ENCODE measurements at places on chromosomes 5 and 9.

GRCh38 chr5:119341452-119342349 is 14.1 kb upstream of the TNFAIP8 start:
- DNase-seq = no peak

DNA sequence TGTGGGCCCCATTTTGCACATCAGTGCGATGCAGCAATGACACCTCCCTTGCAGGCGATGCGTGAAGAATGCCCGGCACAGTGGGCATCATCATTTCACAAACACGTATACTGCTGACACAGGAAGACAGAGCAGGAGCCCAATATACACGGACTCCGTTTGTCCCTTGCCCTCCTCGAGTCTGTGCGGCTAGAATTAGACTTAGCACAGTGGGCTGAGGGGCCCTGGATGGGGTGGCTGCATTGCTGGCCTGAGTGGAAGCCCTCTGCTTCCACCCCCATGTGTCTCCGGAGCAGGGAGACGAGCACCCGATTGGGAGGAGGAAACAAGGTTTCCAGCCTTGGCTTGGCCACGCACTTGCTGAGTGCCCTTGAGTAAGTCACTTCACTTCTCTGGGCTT is 40.8 kb downstream of the GSN start:
- no peak for DNase-seq

DNA sequence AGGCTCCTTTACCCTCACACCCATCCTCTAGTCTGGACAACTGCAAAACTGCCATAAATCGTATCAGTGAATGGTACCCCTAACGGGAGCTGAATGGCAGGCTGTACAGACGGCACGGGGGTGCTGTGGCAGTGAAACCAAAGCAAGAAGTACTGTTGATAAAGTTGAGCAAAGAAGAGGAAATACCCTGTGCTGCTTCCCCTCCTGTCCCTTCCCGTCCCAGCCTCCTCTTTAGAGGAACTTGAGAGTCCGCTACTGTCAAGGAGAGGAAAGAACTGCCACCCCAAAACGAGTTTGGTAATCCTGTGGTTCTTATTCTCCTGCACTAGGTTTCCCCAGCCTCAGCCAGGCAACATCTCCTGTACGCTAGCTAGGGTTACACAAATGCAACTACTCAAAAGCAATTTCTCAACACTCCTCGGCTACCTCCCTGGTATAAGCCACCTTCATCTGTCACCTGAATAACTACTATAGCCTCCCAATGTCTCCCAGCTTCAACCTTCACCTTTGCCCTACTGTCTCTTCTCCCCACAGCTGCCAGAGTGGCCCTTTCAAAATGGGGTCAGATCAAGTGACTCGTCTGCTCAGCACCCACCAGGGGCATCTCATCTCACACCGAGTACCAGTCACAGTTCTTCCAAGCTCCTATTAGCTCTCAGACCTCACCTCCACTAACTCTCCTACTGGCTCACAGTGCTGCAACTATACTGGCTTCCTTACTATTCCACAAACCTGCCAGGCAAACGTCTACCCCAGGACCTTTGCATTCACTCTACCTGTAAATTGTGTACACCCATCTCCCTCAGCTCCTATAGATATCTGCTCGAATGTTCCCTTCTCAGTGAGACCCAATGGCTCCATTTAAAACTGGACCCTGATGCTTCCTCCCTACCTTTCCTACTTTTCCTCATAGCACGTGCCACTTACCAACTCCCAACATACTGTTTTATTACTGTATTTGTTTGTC is 4.1 kb downstream of the GLRX start:
- peak; percentile 41 for DNase-seq

- DNase-seq = no peak
Observed at GRCh38 chr5:176859916-176860315, 39.2 kb downstream of the HK3 start.

- DNase-seq = no peak
Observed at GRCh38 chr5:151863566-151863965, 61.1 kb downstream of the GLRA1 start.

GRCh38 chr5:168699002-168699401 is 119.8 kb upstream of the PANK3 start:
- no peak for DNase-seq

DNA sequence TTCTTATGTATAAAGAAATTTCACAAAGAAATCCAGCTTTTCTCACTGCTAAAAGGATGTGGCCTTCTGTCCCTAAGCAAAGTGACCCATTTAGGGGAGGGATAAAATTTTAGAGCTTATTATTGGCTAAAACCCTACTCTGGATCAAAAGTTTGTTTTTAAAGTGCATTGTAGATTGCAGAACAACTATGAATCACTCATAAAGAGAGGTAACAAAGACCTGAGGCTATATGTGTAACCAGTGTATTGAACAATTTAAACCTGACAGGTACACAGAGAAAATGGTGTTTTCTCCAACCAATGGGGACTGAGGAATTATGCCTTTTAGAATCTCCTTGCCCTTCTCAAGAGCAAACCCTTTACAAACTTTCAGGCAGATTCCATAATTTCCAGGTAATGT is 86.6 kb downstream of the MUSK start:
- DNase-seq = no peak

DNA sequence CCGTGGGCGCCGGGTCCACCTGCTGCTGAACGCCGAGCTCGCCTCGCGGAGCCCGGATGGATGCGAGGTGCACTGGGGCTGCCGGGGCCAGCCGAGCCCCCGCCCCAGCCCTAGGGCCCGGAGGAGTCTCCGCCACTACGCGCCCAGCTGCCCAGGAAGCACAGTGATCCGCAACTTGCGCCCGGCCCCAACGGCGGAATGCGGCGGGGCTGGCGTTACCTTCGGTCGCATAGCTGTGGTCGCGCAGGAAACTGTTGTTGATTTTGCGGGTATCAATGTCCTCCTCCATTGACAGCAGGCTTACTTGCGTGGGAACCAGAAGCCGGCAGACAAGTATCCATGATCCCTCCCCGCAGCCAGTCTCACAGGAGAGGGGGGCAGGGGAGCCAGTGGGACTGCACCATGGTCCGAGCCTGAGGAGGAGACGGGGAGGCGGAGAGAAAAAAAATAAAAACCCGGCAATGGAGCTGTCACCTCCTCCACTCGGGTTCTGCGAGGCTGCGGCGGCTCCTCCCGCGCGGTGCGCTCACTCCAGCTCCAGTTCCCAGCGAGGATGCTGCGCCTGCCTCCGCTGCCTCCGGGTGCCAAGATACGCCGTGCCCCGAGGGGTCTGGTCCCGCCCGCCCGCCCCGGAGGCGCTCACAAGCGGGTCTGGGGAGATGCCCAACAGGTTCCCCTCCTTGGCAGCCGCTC is 628 bp downstream of the PPP2R2B start:
- peak; percentile 22 for DNase-seq

DNA sequence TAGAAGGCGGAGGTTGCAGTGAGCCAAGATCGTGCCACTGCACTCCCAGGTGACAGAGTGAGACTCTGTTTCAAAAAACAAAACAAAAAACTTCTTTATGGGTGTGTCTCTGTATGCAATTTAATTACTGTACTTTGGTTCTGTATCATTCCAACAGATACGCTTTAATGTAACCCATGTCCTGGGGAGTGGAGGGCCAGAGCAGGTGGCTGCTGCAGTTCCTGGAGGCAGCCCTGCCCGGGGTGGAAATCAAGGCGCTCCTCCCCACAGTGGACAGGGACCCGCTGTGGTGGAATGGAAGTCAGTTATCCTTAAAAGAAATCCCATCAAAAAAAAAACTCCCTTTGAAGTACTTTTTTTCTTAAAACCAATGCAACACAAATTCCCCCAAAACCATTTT is 1.9 kb downstream of the DAP start:
- no peak for DNase-seq

- no peak for DNase-seq
Observed at GRCh38 chr5:230711-231110, 12.6 kb downstream of the SDHA start.

DNA sequence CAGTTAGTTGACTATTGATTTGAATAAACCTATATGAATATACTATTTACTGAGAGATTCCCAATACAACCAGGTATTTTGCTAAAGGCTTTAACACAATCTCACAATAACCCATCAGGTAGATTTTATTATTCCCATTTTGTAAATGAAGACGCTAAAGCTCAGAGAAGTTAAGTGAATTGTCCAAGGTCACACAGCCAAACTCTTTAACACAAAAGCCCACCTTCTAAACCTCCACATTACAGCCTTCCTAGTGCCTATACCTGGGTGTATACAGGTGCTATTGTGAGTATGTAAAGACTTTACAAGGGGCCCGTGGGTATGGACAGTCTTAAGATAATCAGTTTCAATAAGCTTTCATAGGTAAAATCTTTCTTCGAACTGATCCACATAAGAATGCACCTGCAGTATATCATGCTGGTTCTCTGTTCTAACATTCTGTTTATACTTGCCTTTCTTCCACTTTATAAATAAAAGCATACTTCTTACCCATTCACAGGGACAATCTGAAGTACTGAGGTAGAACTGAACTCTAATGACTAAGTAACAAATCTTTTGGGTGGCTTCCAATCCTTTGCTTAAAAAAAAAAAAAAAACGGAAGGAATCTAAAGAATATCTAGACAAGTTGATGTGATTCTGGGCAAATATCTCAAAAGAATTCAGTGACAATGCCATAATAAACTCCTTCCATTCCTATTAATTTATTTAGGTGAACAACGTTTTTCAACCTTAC is 59.1 kb downstream of the PJA2 start:
- no peak for DNase-seq

- DNase-seq = no peak
Observed at GRCh38 chr9:74748966-74749365, 138.8 kb downstream of the TRPM6 start.

DNA sequence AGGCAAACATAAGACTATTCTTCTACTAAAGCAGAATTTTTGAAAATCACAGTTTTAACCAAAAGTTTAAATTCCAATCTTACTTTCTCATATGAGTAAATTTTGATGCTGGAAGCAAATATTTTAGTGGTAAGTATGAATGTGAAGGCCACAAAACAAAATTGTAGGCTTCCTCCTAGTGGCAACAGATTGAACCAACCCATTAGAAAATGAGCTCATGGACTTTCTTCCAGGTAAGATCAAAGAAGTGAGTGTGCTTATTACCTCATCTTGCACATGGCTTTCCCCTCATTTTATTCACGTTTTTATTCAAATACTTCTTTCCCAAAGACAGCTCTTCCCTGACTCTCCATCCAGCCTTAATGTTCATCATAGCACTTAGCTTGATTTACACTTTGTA is 16.5 kb upstream of the RLN2 start:
- DNase-seq = no peak

DNA sequence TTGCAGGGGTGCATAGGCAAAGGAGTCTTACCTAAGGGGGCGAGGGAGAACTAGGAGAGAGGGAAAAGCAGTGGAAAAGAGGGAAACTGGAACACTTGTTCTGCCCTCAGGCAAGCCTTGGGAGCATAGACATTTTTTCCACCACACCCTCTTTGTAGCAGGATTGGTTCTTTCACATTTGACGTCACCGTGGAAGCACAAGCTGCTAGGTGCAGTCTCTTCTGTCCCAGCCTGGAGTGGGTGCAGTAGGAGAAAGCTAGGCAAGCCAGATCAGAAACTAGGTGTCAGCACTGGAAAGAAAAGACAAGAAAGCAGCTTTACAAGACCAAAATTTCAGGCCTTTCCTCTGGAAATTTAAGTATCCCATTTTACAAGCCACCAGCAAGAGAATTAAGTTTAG is 440.4 kb downstream of the EFNA5 start:
- no peak for DNase-seq

DNA sequence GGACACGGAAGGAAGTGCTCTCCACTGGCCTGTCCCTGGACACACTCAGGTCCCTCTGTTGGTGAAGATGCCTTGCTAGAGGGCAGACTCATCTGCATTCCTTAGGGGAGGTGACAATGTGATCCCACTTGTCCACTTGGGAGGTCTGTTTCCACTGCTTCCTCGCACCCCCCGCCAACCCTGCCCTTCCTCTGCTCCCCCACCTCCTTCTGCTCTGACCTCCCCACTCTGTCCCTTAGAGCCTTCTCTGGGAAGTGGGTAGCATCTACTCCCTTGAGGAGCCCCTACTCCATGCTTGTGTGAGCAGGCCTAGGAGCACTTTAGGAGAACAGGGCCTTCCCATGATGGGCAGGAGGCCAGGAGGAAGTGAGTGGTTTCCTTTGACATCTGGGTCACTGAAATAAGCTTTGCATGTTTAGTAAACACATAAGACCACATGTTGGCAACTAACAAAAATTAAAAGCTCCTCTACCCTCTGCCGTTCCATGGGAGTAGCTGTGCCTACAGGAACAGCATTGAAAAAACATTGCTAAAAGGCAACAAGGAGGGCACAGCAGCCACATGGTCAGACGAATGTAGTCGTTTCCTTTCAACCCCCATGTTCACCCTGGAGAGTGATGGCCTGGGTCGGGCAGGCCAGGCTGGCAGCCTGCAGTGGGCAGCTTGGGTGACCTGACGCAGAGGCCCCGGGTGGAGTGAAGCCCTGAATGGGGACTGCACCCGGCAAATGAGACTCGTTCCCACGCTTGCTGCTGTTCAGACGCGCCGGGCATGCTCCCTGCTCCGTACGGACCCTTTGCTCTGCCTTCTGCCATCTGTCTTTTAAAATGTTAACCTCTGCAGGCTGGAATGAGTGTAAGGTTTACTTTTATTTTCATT is 634.0 kb downstream of the IRX1 start:
- DNase-seq = no peak

- DNase-seq = no peak
Observed at GRCh38 chr9:81682797-81683196, 6.5 kb downstream of the TLE1 start.

DNA sequence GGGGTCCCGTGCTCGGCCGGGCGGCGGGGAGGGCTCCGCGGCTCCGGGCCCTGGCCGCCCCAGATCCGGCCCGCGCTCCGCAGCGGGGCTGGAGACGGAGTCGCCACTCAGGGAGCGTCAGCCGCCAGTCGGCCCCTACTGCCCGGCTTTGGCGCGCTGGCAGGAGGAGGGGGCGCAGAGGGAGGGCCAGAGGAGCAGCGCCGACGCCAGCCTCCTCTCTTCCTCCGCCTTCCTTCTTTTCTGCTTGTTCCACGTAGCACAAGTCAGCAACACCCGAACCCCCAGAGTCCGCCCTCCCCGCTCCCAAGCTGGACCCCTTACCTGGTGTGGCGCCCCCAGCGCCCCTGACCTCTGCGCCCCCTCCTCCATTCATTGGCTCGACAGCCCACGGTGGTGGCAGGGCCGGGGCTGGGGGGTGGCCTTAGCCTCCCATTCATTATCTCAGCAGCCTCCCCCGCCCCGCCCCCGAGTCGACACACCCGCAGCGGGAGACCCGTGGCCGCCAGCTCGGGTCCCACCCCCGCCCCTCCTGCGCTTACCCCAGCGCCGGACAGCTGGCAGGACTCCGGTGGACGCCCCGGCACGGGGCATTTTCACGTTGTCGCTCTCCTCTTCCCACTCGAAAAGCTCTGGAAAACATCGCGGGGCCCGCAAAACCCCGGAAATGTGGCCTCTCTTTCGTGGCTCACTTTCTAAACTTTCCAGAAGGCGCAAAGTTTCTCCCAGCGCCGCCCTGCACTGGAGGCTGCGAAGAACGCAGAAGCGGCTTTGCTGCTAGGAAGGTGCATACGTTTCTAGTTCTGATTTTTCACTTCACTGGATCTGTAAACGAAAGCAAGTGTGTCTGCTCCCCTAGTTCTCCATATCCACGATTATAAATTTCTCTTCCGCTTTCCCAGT is at the start of gene LPAR1:
TSS of gene LPAR1 (minus strand) at position 140 of the 900 bp plus-strand sequence. CDS start 66,353 bp downstream, outside the sequence.
- DNase-seq = no peak

All from activated naive CD8-positive, alpha-beta T cell treated with anti-CD3 and anti-CD28 coated beads for 36 hours (primary cell).